Naive thymus-derived CD4-positive, alpha-beta T cell (primary cell): ENCODE measurements at places on chromosomes 7 and 10.

GRCh38 chr7:54546081-54546985 lies 4.2 kb downstream of the VSTM2A start:
- no peak for DNase-seq

DNA sequence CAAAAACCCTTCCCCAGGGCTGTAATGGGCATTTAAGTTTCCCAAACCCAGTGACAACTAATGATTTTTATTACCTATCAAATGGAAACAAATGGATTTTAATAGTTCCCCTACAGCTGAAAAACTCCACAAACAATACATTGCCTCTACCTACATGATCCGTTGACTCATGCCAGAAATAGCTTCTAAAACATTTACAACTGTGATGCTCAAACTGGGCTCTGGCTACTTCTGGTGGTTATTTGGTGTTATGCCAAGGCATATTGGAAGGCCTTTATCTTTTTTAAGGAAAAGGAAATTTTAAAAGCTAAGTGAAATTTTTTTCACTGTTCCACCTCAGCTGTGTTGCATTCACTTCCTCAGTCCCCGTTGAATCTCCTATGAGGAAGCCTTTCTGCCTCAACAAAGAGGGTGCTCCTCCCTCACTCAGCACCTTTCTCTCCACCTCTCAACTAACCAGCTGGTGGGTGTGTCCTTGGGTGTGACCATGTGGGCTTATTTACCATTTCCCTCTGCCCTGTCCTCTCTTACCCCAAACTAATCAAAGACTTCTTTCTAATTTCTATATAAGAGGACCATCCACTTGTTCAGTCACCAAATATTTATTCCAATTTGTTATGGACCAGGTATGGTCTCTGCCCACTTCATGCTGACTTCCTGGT lies 82.9 kb downstream of the PRTFDC1 start:
- DNase-seq = no peak

GRCh38 chr7:143936087-143937009 lies 1.3 kb downstream of the OR2F2 start:
- DNase-seq = no peak

GRCh38 chr10:78247266-78247665 lies 213.6 kb downstream of the RPS24 start:
- DNase-seq = no peak

GRCh38 chr10:74026428-74027015 lies 28.6 kb downstream of the VCL start:
- DNase-seq = no peak

GRCh38 chr10:14787938-14788337 lies 13.2 kb upstream of the FAM107B start:
- no peak for DNase-seq

GRCh38 chr7:47454069-47454973 lies 127.6 kb downstream of the TNS3 start:
- no peak for DNase-seq

DNA sequence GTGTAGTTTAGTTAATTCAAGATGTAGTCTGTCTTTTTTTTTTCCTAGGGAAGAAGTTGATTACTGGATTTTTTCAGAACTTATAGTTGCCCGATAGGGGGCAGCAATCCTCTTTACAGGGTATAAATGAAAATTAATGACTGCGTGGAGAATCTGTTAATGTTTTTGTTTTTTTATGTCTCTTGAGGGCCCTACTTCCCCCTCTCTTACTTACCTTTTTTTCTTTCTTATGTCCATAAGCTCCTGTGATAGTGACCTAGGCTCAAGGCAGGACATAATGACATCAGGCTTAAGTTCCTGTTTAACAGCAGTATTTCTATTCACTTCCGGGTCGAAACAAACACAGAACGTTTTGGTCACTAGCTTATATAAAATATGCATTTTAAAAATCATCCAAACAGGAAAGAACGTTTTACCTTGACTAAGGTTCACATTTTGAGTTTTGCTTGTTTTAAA lies 18.8 kb downstream of the CDC123 start:
- no peak for DNase-seq
